Stimulated activated CD4-positive, alpha-beta T cell treated with anti-CD3 and anti-CD28 coated beads, Interleukin-1b, Interleukin-23, amount 100 ng/mL, for 1 hour (primary cell): ENCODE measurements at places on chromosomes 7 and 10.

- no peak for DNase-seq
Observed at GRCh38 chr7:43142703-43143102, 30.3 kb downstream of the HECW1 start.

GRCh38 chr10:119724593-119725516 lies 995 bp upstream of the INPP5F start:
- no peak for DNase-seq

DNA sequence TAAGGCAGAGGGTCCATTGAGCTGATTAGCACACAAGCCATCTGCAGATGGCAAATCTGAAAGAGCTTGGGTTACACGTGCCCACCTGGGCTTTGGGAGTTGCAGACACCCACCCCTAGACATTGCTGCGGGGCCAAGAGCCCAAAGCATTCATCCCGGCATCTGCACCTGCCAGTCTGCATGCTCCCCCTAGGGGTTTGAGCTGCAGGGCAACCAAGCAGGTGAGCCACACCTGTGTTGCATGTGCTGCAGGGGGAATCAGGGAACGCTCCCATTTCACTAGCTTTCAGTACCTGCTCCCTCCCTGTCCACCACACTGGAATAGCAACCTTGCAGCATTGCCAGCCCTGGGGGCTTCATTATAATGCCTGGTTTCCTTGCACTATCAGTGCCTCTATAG lies 21.1 kb downstream of the C7orf33 start:
- no peak for DNase-seq

DNA sequence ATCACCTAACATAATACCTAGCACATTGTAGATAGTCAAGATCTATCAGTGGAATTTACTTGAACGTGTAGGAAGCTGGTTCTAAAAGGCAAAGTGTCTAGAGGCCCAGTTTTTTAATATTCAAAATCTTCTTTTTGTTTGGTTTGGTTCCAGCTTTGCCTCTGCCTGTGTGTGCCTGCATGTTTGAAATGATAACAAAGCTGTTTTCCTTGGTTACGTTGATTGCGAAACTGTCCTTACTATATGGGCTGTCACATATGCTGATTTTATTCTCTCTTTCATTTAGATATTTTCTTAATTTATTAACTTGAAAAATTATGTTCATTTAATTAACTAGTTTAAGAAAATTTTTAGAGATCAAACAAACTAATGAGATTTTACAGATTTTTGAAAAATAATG lies 237.3 kb downstream of the SEMA3A start:
- no peak for DNase-seq

- DNase-seq = no peak
Observed at GRCh38 chr7:121428855-121429489, 32.9 kb upstream of the FAM3C start.

- DNase-seq = no peak
Observed at GRCh38 chr10:86259901-86260562, 106.6 kb downstream of the GRID1 start.

- no peak for DNase-seq
Observed at GRCh38 chr7:7639421-7639820, 1.1 kb upstream of the UMAD1 start.

DNA sequence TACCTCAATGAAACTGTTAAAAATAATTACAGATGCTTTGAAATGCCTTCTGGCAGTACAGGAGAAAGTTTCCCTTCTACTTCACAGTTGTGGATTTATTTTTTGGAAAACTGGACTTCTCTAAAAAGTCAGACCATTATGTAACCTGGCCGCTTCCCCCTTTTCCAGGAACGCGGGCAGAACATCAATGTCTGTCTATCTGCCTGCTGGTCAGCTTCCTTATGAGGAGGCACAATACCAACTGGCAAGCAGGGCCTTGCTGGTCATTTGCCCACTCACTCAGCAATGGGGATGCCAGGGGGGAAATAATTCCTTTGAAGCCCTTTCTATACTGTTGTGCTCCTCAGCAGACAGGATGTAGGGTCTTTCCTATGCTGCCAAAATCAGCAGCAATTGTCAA lies 22.5 kb upstream of the ADRB1 start:
- DNase-seq = no peak

DNA sequence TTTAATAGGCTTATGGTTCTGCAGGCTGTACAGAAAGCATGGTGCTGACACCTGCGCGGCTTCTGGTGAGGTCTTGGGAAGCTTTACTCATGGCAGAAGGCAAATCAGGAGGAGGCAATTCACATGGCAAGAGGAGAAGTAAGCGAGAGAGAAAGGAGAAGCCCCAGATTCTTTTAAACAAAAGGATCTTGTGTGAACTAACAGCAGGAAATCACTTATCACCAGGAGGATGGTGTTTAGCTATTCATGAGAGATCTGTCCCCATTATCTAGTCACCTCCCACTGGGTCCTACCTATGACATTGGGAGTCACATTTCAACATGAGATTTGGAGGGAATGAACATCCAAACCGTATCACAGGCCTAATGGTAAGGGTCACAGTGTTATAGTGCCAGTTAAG lies 678.0 kb upstream of the KCND2 start:
- no peak for DNase-seq
